CD4-positive, alpha-beta T cell treated with Interleukin-6 for 4 hours (primary cell): ENCODE measurements at places on chromosomes 6 and 20.

- no peak for DNase-seq
Observed at GRCh38 chr6:73074175-73074574, 151.1 kb downstream of the KHDC1L start.

GRCh38 chr20:39691151-39691862 lies 729.2 kb downstream of the DHX35 start:
- DNase-seq = no peak

DNA sequence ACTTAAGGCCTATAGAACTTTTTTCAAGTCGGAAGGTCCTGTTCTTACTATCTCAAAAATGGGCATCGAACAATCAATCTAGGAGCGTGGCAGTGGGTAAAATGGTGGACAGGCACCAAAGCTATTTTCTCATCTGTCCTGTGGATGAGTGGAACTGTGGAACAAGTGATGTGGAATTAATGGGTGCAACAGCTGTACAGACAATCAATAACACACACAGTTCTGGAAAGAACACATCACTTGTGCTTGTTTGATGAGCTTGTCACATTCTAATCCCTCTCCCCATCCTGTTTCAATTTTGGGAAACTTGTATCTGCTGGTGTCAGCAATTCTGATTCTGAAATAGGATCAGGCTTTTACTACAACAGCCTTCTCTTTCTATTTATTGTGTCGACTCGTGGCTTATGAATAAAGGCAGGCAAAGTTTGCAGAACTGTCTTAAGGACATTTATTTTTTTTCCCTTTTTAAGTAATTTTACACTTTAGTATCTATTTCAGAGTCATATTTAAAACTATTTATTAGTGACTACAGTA lies 11.5 kb downstream of the RBM24 start:
- no peak for DNase-seq

DNA sequence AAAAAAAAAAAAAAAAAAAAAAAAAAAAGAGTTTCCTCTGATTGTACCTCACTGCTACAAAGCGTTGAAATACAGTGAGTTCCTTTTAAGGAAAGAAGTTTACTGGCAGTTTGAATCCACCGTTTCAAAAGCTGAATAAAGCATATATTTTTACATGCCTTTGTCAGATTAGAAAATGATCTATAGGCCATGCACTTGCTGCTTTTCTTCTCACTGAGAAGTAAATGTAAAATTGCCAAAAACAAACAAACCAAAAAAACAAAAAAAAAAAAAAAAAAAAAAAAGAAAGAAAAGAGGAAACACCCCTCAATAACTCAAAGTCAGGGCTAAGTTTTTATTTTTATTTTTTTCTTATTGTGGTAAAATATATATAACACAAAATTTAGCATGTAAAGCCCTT lies 81.9 kb downstream of the LYRM4 start:
- no peak for DNase-seq

- DNase-seq = no peak
Observed at GRCh38 chr6:47168180-47168579, 126.0 kb upstream of the ADGRF1 start.

DNA sequence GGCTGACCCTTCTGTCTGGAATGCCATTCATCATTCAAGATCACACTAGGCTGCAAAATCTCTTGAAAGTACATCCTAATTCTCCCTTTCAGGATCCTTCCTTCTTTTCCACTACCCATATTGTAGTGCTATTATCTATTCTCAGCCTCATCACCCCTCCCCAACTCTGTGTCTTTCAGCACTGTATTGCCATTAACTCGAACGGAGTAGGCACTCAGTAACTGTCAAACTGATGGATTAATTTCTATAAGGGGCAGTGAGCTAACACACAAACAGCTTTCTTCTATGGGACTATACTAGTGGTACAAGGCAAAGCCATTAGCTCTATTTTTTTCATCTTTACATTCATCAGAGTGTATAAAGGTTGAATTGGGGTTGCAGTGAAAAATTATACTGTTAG lies 46.6 kb downstream of the LAMA4 start:
- DNase-seq = no peak

DNA sequence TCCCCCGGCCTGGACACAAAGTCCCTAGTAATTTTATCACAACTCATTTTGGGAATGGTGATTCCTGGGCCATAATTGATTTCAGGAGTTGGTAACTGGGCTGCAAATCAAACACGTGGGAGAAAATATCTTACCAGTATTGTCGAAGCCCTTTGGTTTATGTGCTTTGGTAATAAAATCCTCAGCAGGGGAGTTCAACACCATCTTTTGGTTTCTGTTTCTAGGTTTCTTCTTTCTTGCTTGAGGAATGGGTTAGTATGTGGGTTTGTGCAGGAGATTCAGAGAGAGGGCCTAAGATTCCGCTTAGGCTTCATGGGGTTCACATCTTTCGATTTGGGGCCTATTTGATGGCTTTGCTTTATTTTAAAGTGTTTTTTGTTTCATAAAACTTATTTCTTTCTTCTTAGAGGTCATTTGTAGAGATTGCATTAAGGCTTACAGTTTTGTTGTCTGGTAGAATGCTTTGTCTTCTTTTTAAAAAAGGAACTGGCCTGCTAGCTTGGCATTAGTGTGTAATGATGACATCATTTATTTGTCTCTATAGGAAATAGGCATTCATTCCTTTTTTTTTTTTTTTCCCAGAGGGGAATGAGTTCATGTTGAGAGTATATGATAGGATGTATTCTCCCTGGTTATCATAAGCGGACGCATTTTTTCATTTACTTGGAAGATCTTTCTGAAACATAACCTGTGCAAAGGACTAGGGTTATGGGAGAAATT lies 45.8 kb downstream of the CYP24A1 start:
- DNase-seq = no peak

- DNase-seq = no peak
Observed at GRCh38 chr6:53731866-53732636, 62.8 kb upstream of the LRRC1 start.

DNA sequence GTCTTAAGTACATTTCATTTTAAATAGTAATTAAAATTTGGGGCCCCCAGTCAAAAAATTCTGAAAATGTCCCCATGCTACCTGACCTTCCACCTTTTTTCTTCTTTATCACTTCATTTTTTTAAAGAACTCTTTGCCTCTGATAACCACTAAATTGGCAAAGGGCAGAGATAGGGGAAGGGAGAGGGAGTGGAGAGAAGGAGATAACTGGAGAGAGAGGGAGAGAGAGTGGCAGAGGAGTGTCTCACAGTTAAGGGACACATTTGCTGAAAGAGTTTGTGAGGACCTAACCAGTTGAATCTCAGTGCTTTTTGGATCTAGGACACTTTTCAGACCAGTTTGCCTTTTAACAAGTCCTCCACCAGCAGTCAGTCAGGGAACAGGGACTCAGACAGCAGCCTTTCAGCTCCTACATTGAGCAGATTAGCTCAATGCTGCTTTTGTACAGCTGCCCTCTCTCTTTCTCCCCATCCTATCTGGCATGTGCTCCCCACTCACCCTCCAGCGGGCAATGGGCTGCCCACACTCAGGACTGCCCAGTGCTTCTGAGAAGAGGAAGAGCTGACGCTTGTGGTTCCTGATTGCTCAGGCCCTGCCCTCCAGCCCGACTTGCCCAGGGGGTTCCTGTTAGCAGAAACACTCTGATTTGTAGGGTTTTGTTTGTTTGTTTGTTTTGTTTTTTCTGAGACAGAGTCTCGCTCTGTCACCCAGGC lies 14.4 kb downstream of the ARMC2 start:
- no peak for DNase-seq
